ENCODE measurements at places on chromosomes 7 and 10. TPM values are rescaled to one million over a fixed set of nuclear protein-coding genes. Genes with fewer than 3 reads are reported as not detected.
A peak's percentile ranks its signal among the peaks of the same experiment; 100 is the strongest.

DNA sequence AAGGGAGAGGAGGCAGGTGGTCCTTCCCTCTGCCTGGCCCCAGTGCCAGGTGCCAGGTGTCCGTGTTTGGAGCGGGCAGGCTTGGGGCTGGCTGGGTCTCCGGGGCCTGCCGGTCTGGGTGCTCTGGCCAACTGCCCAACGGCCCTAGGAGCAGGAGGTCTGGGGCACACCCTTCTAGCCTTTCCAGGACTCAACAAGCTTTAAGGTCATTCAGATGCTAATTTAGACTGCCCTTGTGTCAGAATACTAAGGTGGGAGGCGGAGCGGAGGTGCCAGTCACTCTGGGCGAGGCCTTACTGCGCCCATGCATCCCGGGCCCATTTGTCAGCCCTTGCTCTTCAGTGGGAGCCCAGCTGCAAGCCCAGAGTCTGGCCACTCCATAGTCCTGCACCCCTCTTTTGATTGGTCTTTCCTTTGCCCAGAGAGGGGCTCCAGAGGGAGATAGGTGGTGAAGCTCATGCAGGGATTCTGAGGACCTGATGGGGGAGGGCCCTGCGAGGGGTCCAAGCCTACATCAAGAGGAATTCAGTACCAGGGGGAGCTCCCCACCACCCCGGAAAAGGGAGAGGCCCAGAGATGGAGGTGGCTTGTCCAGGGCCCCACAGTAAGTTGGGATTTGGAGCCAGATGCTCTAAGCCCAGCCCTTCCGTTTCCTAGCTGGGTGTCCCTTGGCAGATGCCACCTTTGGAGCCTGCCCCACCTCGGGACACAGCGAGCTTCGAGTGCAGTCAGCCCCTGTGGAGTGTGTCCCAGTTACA lies 1.3 kb downstream of the PGAM2 start:
- DNase-seq = no peak

- no peak for DNase-seq
Measured at GRCh38 chr7:116408166-116408565, 91.4 kb upstream of the CAV2 start.

GRCh38 chr7:133564484-133564883 lies 311.6 kb downstream of the EXOC4 start:
- no peak for DNase-seq

- DNase-seq = no peak
Measured at GRCh38 chr7:70156057-70156456, 557.8 kb downstream of the AUTS2 start.

DNA sequence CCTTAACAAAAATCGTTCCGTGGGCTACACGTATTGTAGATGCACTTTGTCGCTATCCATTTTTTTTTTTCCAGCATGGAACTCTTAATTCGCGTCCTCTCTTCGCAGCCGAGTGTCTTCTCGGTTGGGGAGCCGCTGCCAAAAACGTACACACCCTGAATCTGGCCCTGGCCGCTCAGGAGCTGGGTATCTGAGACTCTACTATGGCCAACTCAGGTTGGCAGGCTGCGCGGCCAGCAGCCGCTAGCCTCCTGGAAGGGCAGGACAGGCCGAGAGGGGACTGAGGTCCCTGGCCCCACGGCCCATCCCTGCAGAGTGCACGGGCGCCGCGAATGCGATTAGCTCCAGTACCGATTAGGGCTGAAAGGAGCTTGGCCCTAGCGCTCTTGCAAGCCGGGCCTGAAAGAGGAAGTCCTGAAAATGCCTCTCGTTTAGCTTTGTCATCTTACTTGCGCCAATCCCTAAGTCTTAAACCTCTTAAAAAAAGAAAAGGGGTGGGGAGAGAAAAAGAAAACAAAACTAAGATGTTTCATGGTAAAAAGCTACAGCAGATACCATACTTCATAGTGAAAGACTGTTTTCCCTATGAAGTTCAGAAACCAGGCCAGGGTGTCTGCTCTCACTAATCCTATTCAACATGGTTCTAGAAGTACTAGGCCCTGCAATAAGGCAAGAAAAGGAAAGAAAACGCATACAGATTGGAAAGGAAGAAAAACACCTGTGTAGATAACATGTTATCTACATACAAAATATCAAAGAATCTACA lies 113.2 kb upstream of the RHEB start:
- DNase-seq = peak; percentile 44

- DNase-seq = peak; percentile 57
Measured at GRCh38 chr10:5159126-5159525, 25.8 kb downstream of the AKR1C8 start.

- DNase-seq = no peak
Measured at GRCh38 chr10:89640241-89640640, 4.8 kb downstream of the PANK1 start.

- DNase-seq = no peak
Measured at GRCh38 chr7:44466300-44467216, 23.9 kb downstream of the NUDCD3 start.

DNA sequence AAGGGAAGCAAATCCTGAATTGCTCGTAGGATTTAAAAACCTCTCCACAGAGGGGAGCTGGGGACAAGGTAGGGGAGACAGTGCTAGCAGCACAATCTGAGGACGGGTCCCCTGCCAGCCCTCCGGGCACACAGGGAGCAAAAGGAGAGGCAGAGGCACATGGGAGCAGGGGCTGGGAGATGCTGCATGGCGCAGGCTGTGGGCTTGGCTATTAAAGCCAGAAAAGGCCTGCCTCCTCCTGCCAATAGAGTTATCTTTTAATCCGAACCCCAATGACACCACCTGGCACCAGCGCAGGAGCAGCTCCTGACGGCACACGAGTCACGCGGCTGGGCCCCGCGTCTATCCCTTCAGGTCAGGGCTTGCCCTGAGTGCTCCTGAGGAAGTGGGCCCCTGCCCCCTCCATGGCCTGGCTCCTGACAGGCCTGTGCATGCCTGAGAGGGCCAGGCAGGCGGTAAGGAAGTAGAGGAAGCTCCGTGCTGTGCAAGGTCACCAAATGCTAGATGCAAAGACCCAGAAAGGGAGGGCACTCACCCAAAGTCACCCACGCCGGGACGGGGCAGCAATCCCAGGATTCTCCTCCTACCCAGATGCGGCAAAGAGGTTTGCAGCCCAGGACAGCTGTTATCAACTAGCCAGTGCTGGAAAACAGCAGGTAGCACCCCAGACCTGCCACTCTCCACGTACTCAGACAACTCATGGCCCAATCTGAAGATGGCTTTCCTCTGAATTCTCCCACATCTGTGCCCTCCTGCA lies 28.1 kb downstream of the DLG5 start:
- peak; percentile 96 for DNase-seq

GRCh38 chr10:10477844-10478243 lies 539.8 kb upstream of the CELF2 start:
- no peak for DNase-seq

GRCh38 chr7:37974711-37975110 lies 54.3 kb downstream of the EPDR1 start:
- no peak for DNase-seq

DNA sequence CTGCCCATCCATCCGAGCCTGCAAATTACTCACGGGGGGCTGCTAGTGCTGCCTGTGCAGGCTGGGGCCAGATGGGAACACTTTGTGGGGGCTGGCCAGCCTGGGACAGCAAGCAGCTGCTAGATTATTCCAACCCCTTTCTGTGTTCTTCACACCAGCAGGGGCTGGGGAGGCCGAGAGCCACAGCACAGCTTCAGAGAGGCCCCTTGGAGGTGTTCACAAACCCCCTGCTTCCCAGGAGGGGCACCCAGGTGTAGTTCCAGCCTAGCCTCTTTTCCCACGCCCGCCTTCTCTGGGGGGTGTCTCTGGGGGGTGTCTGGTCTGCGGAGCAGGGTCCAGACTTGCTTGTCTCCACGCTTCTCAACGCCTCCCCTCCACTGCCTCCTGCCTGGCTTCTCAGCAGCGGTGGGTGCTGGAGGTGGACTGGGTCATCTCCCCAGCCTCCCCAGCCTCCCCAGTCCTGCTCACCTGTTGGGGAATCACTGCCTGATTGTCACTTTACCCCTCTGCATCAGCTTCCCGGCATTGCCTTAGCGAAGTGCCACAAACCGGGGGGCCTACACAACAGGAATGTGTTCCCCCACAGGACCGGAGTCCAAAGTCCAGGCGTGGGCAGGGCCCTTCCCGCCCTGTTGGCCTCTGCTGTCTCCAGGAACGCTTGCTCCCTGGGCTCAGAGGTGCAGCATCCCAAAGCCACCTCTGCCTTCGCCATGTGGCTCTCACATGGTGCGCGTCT lies 74.0 kb upstream of the EN2 start:
- DNase-seq = no peak

DNA sequence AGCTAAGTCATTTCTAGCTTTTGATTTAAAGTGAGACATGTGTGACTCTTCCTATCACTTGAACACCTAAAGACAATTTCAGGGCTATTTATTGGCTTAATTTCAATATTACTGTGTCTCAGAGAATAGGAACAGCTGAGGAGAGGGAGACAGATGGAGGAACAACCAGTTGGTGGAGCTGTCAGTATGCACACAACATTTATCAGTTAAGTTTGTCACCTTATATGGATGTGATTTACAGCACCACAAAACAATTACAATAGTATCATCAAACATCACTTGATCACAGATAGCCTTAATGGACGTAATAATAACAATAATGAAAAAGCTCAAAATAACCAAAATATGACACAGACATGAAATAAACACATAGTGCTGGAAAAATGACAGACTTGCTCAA lies 129.6 kb downstream of the NPSR1 start:
- no peak for DNase-seq

- DNase-seq = no peak
Measured at GRCh38 chr7:106664343-106664742, 3.4 kb upstream of the CCDC71L start.

GRCh38 chr7:129769866-129770808 lies 158.6 kb downstream of the NRF1 start:
- no peak for DNase-seq

DNA sequence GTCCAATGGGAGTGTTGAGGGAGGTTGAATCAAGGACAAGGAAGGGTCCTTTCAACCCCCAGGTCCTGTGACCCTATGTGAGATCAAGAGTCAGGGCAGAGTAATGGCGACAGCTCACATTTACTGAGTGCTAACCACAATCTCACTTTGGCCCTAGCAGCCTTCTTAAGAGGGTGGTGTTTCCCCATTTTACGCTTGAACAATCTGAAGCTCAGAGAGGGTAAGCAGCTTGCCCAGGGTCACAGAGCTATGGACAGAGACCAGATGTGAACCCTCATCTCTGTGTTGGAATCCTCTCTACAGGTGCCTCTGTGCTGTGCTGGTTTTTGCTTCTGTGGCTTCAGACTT lies 102.0 kb downstream of the GRK5 start:
- DNase-seq = no peak

GRCh38 chr7:118153551-118154177 lies 30.3 kb upstream of the LSM8 start:
- DNase-seq = peak; percentile 45

DNA sequence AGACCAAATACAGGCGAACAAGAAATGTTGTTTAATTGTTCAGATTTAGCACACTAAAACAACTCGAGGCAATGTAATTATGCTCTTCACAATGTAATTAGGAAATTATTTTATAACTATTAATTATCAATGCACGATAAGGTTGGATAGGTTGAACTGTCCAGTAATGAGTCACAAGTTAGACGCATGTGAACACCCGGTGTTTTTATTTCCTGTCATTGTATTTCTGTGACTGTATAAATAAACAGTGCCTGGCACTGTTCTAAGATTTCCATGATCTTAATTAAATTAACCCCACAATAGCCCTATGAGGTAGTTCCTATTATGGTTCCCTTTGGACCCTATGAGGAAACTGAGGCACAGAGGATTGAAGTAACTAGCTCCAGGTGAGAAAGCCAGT lies 26.2 kb downstream of the C10orf105 start:
- DNase-seq = peak; percentile 33

DNA sequence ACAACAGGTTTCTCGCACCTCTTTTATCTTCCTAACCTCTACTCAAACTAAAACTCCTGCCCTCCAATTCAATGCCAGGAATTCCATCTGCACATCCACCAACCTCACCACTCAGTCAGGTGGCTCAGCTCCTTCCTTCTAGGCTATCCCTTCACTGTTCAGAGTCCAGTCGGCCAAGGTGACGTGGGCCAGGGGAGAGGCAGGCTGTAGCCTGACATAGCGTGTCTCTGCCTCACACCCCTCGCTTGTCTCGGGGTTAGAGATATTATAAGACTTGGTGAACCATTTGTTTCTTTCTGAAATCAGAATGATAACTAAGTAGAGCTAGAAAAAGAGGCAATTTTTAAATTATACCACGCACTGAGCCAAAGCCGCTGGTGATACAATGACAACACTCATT lies 31.1 kb downstream of the HIPK2 start:
- DNase-seq = no peak

DNA sequence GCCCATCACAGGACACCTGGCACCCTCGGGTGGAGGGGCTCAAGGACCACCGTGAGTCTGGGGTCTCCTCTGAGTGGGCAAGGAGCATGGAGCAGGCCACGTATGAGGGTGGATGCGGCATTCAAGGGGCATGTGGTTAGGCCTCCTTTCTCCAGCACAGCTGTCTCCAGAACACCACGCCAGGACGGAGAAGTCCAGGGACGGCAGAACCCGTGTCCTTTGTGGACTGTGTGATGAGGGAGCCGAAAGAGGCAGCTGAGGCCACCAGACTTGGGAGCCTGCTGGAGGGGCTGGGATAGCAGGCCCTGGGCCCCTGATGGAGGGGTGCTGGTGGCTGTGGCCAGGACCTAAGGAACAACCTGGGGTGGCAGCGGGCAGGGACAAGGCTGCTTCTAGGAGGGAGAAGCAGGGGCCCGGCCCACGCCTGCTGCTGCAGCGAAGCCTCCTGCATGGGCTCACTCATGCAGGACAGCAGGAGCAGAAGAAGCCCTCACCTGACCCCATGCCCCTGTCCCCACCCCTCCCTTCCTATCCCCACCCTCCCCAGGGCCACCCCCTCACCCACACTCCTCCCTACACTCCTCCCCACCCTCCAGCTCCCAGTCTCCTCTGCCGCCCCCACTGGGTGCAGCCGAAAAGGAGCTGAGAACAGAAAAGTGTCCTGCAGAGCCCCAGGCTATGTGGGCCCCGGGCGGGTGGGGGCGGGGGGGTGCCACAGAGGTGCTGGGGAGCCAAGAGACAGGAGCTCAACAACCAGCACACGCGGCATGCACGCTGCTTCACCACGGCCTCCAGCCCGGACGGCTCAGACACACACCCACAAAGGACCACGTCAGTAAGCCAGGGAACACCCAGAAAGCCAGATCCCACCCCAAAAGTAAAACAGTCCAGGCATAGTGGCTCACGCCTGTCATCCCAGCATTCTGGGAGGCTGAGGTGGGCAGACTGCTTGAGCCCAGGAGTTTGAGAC lies 29.7 kb downstream of the ZFAND2A start:
- DNase-seq = no peak

Gene ZKSCAN1
- total RNA-seq = 25.0 TPM

Gene SDK1
- total RNA-seq = 0.51 TPM

Gene TMEM178B
- under 0.01 TPM for total RNA-seq

Gene HOGA1
- total RNA-seq = 0.13 TPM

Gene HABP2
- total RNA-seq = not detected

Gene RNLS
- 6.7 TPM for total RNA-seq

Gene DNAJC1
- 83.1 TPM for total RNA-seq

Gene FEZF1
- total RNA-seq = not detected

Gene PTPRZ1
- 3.5 TPM for total RNA-seq

Gene HTR5A
- total RNA-seq = not detected

Gene GIMAP2
- total RNA-seq = 0.13 TPM

Data from bronchial epithelial cell (primary cell).